Cortex of kidney (tissue), 1 donor: ENCODE measurements at places on chromosomes 5 and 9.

GRCh38 chr9:214648-215493 is at the start of gene DOCK8:
TSS of gene DOCK8 (plus strand) at chr9:214865. CDS start at chr9:214977, 112 bp downstream.
- DNase-seq = no peak

- DNase-seq = no peak
These were observed 92.7 kb downstream of the DAB2IP start for GRCh38 chr9:121744002-121744686.

GRCh38 chr9:89444274-89444673 is 53.6 kb downstream of the SEMA4D start:
- DNase-seq = no peak

DNA sequence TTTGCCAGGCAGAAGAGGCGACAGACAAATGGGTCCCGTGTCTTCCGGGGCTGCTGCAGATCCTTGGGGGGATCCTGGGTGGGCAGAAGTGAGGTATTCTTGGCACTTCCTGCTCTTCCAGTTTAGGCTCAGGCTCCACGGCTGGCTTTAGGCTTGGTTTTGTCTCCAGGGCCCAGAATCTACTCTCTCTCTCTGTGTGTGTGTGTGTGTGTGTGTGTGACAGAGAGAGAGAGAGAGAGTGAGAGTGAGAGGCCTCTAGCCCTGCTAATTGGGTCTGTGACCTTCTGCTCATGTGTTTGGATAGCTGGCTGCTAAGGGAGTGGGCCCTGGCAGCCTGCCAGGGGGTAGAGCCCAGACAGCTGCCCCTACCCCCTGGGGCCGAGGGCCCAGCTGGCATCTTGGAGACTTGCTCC is 39.3 kb downstream of the CRB2 start:
- DNase-seq = no peak

GRCh38 chr5:179905161-179905560 is 2.5 kb downstream of the TBC1D9B start:
- DNase-seq = no peak

- no peak for DNase-seq
These were observed 16.9 kb upstream of the ZNF366 start for GRCh38 chr5:72523960-72524582.

GRCh38 chr5:91158011-91158410 is 225.1 kb downstream of the ARRDC3 start:
- no peak for DNase-seq

DNA sequence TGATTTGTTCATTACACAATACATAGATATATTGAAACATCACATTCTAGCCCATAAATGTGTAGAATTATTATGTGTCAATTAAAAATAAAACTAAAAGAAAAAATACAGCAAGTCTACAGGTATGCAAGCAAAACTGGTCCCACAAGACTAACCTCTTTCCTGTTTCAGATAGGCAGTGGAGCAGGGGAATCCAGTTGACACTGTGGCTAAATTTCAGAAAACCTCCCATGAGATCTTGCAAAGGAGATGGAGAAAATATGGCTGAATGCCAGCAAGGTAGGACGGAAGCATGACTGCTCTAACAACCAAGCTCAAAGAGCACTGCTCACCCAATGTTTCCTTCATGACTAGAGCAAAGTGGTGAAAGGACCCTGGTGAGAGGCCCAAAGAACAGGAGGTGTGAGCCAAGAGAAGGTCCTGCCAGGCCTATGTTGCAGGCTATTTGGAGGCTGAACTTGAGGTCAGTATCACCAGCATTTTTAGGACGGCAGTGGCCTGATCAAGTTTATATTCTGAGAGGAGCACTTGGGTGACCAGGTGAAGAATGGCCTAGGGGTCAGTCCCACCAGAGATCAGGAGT is 1.1 kb upstream of the SH3TC2 start:
- no peak for DNase-seq

DNA sequence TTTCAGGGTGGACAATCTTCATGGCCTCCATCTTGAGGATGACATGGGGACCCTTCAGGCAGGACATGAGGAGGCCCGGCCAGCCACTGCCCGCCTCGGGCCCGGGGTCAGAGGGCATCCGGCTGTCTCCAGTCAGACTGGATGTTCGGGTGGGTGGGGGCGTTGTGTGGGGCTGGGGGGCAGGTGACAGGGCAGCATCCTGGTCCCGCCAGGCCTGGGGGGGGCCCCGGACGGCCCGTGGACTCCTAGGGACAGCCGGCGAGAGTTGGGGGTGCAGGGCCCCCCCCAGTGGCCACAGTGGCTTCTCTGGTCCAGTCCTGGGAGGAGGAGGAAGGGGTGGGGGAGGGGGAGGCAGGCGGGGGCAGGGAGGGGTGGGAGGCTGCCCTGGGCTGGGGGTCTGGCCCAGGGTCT is 940 bp downstream of the RNF208 start:
- no peak for DNase-seq

- no peak for DNase-seq
These were observed 123.7 kb downstream of the TLE1 start for GRCh38 chr9:81565609-81566008.

DNA sequence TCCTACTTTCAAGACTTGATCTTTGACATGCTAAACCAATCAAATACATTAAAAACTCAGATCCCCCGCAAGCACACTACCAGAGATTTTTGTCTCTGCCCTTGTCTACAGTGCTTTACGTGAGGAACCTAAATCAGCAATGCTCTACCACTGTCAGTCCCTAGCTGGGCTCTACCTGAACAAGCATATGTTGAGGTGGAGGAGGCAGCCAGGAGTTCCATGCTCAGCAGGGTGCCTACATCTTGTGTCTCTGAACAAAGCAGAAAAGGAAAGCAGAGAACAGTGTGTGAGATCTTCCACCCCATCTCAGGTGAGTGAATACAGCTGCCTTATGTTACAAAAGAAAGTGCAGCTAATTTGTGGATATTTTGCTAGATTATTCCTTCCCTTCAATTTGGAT is 255.0 kb downstream of the NDUFS4 start:
- no peak for DNase-seq

- DNase-seq = no peak
These were observed 139.0 kb downstream of the RFX3 start for GRCh38 chr9:3386753-3387152.

DNA sequence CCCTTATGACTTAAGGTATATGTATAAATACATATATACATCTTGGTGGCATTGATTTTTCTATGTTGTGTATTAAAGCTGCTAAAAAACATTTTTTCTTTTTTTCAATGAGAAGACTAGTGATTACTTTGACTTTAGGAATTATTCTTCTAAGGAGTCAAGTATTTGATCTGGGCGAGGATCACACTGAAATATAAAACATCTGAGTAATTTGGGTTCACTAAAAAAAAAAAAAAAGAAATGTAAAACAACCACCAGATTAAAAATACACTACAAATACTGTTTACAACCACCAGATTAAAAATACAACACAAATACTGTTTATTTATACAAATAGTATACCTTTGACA is 9.0 kb downstream of the UBAP1 start:
- no peak for DNase-seq

DNA sequence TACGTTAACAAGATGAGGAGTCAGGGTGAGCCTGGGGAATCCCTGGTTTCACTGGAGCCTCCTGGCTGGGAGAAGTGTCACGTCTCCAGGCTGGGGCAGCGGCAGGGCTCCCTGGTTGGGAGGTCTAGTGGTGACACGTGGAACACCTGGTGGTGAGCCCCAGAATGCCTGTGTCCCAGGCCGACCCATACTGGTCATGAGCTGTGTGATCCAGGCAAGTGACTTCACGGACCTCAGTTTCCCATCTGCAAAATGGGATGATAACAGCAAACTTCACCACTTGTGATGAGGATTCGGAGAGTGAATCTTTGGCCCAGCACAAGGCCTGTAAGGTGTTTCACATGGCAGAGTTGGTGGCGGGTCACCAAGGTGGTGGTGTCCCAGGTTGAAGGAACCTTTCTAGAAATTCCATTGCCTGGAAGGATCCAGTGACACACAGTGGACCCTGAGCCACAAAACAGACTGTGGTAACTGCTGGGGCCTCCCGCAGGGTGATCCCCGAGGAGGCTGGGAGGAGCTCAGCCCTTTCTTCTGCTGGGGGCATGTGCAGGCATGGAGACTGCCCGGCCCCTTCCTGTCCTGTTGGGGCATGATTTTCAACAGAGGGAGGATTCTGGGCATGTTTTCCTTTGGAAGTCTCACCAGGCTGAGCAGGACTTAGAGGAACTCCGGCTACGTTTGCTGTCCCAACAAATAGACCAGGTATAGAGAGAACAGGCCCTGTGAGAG is 153.9 kb upstream of the IER5L start:
- no peak for DNase-seq

DNA sequence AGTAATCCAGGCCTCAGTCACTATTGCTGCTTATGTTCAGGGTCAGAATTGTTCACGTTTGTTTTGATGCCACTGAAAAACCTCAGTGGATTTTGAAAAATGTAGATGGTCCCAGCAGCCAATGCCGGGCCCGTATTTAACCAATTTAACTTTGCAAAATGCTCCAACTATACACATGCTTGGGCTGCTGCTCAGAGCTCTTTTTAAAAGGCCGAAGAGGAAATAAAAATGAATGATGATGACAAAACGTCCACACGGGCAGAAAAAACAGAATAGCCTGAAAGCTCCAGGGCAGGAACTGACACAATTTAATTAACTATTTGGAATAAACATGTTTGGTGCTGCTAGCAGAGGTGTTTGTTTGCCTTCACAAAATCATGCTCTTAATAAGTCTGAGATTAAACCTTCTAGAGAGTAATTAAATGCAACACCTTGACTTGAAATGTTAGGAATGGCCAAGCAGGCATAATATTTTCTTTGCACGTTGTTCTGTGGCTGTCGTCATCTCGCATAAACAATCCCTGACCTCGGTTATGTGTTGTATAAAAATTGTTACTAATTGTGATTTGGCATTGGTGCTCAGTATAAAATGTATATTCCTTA is 152.7 kb downstream of the SLIT3 start:
- no peak for DNase-seq

- DNase-seq = no peak
These were observed 458.2 kb downstream of the GADD45G start for GRCh38 chr9:90062982-90063381.

GRCh38 chr9:17019398-17019797 is 115.4 kb upstream of the CNTLN start:
- DNase-seq = no peak

DNA sequence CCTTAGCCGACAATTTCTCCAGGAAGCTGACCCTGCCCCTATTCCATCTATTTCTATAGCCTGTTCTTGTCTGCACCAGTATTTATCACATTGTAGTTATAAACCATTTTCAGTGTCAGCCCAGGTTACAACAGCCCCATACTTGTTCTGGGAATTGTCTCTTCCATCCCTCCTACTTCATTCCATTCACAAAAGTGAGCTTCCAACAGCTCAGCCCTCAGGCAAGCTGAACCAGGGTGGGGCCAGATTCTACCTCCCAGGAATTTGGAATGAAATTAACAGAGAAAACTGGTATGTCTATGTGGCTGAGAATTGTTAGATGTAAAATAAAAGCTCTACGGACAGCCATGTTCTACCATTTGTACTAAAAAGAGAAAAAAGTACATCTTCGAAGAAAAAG is 36.1 kb downstream of the STRBP start:
- no peak for DNase-seq

DNA sequence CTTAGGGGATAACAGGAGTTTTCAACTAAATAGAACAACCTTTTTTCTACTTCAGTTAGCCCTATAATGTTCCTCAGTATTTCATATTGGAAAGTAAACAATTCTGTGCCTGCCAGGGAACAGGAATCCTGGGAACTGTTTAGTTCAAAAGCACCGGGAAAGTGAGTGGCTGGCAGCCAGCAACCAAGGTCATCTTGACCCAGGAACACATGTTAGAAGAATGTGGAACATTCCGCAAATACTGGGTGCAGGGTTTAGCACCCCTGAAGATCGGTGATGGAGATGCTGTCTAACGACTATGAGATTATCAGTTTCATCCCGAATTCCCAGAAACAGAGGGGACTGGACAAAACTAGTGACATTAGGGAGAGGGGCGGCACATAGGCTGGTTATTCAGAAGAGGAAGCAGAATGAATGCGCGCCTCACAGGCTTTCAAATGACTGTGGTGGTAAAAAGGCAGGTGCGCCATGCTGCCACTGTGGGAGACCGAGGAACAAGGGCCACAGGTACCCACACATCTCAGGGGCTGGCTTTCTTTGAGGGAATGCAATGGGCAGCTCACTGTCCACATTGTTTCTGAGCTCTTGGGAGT is 51.2 kb downstream of the IPPK start:
- DNase-seq = no peak

DNA sequence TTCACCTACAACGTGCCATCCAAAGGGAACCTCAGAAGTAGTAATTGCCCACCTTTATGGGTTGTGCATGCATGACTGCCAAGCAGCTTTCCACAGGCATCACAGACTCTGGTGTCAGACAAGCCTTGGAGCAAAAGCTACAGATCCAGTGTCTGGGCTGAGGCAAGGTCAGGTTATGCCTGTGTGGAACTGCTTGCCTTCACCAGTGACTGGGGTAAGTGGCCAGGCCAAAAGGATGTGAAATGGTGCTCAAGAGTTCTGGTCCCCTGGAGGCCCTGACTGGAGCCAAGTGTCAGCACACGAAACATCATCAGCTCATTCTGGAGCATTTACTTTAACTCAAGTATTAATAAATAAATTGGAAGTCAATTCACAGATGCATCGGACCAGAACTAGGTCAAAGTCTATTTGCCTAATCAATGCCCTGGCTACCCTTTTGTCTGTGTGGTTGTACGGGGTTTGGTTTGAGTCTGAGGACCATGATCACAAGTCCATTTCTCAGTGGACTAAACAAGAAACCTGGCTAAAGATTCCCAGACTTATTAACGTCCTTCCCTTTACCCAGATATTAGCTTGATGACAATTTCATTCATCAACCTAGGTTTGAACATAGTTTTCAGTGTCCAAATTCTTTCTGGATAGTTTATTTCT is 41.5 kb upstream of the ZBED3 start:
- DNase-seq = no peak

DNA sequence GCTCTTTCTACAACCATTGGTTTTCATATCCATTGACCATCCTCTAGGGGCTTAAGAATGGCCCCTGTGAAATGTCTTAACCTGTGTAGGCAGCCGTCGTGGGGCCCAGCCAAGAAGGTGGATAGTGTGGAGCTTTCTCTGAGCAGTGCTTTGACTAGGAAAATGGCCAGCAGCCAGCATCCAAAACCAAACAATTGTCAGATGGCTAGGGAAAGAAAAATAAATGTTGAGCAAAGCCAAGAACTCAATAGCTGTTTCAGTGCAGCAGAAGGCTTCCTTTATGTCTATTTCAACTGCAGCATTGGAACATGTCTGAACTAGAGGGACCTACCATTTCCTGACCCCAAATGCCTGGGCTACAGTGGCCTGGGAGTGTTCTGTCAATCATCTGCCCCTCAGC is 374.9 kb downstream of the TLE4 start:
- no peak for DNase-seq

- DNase-seq = no peak
These were observed 134.7 kb downstream of the SLC1A3 start for GRCh38 chr5:36741128-36741527.

GRCh38 chr9:120571443-120572257 is 8.3 kb downstream of the CDK5RAP2 start:
- no peak for DNase-seq

DNA sequence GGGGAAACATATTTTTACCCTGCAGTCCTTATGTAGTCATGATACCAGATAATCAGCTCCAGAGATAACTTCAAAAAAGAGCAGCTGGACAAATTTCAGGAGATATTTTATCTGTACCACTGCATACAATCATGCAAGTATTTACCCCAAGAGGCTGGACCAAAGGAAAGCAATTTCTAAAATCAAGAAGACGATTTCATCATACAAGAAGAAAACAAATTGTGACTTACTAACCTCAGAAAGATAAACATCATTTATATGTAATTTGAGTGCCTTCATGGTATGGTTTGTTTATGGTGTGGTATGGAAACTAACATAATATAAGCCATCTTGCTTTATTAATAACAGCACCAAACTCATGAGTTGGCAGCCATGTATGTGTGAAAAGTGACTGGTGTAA is 603.6 kb downstream of the PSAT1 start:
- DNase-seq = no peak

- DNase-seq = no peak
These were observed 459.2 kb downstream of the ARHGEF28 start for GRCh38 chr5:74085186-74085585.
